T-helper 1 cell treated with Interleukin-12 subunit alpha and Interleukin-12 subunit beta and Interleukin-4 antibody, amounts not matched to agents 30 ng/mL and 1 ng/mL, for 36 hours (primary cell): ENCODE measurements at places on chromosomes 1 and 21. TPM values are rescaled to one million over a fixed set of nuclear protein-coding genes. Genes with fewer than 3 reads are reported as not detected.

The MRAP gene
- not detected in 2 replicates for total RNA-seq

The VHLL gene
- total RNA-seq: not detected in 2 replicates

The RYR2 gene
- not detected in 2 replicates for total RNA-seq

The MYBPH gene
- not detected in 2 replicates for total RNA-seq

The IL22RA1 gene
- total RNA-seq: not detected in 2 replicates

The CELSR2 gene
- total RNA-seq: 4.2 and 4.4 TPM in 2 replicates

The IGSF9 gene
- total RNA-seq: not detected in 2 replicates

The PBX1 gene
- 0.37 TPM in 1 of 2 replicates, not detected in the other for total RNA-seq

The ERG gene
- total RNA-seq: not detected in 2 replicates

The TNFRSF14 gene
- total RNA-seq: 263 and 264 TPM in 2 replicates

The KRTAP11-1 gene
- total RNA-seq: not detected in 2 replicates

The LRRC38 gene
- total RNA-seq: not detected in 2 replicates

The ESRRG gene
- not detected in 2 replicates for total RNA-seq

The S1PR1 gene
- 132 TPM in 2 replicates for total RNA-seq

The ZBTB37 gene
- 10.8 and 11.1 TPM in 2 replicates for total RNA-seq

The OR2G6 gene
- not detected in 2 replicates for total RNA-seq

The CD5L gene
- total RNA-seq: not detected in 2 replicates

The COL24A1 gene
- total RNA-seq: 0.02 and 0.07 TPM in 2 replicates

The OPTC gene
- not detected in 2 replicates for total RNA-seq

The FBLIM1 gene
- not detected in 2 replicates for total RNA-seq

The SZT2 gene
- total RNA-seq: 81.8 and 89.1 TPM in 2 replicates

The OR2T35 gene
- not detected in 2 replicates for total RNA-seq

The IFNLR1 gene
- 1.2 and 1.6 TPM in 2 replicates for total RNA-seq

The MRPS14 gene
- 30.7 and 31.2 TPM in 2 replicates for total RNA-seq

The FCER1A gene
- not detected in 2 replicates for total RNA-seq

The TMEM63A gene
- total RNA-seq: 113 and 120 TPM in 2 replicates

The LCE3E gene
- not detected in 2 replicates for total RNA-seq

The MX2 gene
- 66.3 and 74.2 TPM in 2 replicates for total RNA-seq

The SRGAP2B gene
- total RNA-seq: 43.2 and 48.0 TPM in 2 replicates

The F13B gene
- not detected in 2 replicates for total RNA-seq

The CRYAA gene
- not detected in 2 replicates for total RNA-seq

The C1QB gene
- total RNA-seq: not detected in 2 replicates

The CCDC181 gene
- not detected in 2 replicates for total RNA-seq

The DEGS1 gene
- 91.2 and 93.5 TPM in 2 replicates for total RNA-seq

The STPG1 gene
- total RNA-seq: 6.2 and 7.1 TPM in 2 replicates

The EFHD2 gene
- total RNA-seq: 146 and 149 TPM in 2 replicates

The GIPC2 gene
- 0.07 TPM in 2 replicates for total RNA-seq

The OR10K2 gene
- total RNA-seq: not detected in 2 replicates

The ILF2 gene
- 184 and 186 TPM in 2 replicates for total RNA-seq

The POGZ gene
- total RNA-seq: 86.4 and 95.2 TPM in 2 replicates

The BEST4 gene
- 0.32 and 0.49 TPM in 2 replicates for total RNA-seq

The KCNE2 gene
- total RNA-seq: not detected in 2 replicates

The GBP5 gene
- 836 and 845 TPM in 2 replicates for total RNA-seq

The HMCN1 gene
- 0.10 and 0.22 TPM in 2 replicates for total RNA-seq

The RC3H1 gene
- 37.8 and 37.9 TPM in 2 replicates for total RNA-seq

The ALPL gene
- not detected in 2 replicates for total RNA-seq

The ZNF648 gene
- not detected in 2 replicates for total RNA-seq

The ANKRD34A gene
- 1.2 and 2.3 TPM in 2 replicates for total RNA-seq

The FLG gene
- total RNA-seq: not detected in 2 replicates

The OR2L5 gene
- not detected in 2 replicates for total RNA-seq

The FUCA1 gene
- total RNA-seq: 5.6 and 5.9 TPM in 2 replicates
